ENCODE measurements at places on chromosomes 3 and 15.

- no peak for DNase-seq
Measured at GRCh38 chr3:155664925-155665695, 79.8 kb downstream of the PLCH1 start.

- no peak for DNase-seq
Measured at GRCh38 chr15:67109141-67110034, 44.0 kb downstream of the SMAD3 start.

- no peak for DNase-seq
Measured at GRCh38 chr3:11558918-11559815, 84.5 kb downstream of the VGLL4 start.

DNA sequence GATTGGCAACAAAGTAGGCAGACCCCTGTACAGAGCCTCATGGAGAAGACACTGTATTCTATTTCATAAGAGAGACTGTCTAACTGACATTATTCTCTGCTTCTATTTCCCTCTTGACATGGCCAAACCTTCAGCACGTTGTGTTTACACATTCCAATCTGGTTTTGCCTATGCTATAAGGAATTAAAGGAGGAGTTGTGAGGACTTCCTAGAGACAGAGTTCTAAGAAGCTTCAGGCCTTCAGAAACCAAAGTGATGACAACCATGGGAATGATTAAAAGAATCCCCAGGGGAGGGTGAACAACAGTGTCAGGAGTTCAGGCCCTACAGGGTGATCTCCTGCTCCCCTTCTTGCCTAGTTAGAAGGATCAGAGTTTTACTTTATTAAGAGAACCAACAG, 44.9 kb upstream of the CAPN7 start:
- no peak for DNase-seq

- DNase-seq: no peak
Measured at GRCh38 chr15:39139431-39140059, 441.3 kb upstream of the THBS1 start.

DNA sequence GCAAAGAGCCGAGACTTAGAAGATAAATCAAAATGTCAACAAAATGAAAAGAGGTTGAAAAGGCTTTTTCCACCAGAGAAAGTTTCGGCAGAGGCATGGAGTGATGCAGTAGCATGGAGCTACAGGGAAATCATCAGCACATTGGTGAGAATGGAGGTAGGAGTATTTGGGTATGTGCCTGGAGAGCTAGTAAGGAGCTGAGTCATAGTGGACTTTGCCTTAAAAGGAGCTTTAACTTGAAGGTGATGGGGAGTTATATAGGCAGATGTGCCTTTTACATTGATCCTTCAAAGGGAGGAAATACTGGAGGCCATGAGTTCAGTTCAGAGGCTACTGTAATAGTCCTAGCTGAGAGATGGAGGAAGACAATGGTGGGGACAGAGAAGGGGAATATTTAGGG, 44.3 kb downstream of the IL5RA start:
- DNase-seq: no peak

GRCh38 chr15:54298396-54298795, 320.2 kb downstream of the UNC13C start:
- no peak for DNase-seq

GRCh38 chr3:72041511-72041910, 256.6 kb upstream of the PROK2 start:
- DNase-seq: no peak

GRCh38 chr3:16665282-16665741, 60.1 kb upstream of the DAZL start:
- no peak for DNase-seq

- no peak for DNase-seq
Measured at GRCh38 chr15:68525815-68526214, 53.0 kb upstream of the CORO2B start.

- DNase-seq: no peak
Measured at GRCh38 chr15:47908950-47909670, 191.8 kb downstream of the SEMA6D start.

- DNase-seq: no peak
Measured at GRCh38 chr3:115836944-115837343, 213.6 kb downstream of the GAP43 start.

GRCh38 chr3:13427662-13428603, 7.8 kb upstream of the NUP210 start:
- no peak for DNase-seq

GRCh38 chr3:7205962-7206361, 345.0 kb downstream of the GRM7 start:
- no peak for DNase-seq

DNA sequence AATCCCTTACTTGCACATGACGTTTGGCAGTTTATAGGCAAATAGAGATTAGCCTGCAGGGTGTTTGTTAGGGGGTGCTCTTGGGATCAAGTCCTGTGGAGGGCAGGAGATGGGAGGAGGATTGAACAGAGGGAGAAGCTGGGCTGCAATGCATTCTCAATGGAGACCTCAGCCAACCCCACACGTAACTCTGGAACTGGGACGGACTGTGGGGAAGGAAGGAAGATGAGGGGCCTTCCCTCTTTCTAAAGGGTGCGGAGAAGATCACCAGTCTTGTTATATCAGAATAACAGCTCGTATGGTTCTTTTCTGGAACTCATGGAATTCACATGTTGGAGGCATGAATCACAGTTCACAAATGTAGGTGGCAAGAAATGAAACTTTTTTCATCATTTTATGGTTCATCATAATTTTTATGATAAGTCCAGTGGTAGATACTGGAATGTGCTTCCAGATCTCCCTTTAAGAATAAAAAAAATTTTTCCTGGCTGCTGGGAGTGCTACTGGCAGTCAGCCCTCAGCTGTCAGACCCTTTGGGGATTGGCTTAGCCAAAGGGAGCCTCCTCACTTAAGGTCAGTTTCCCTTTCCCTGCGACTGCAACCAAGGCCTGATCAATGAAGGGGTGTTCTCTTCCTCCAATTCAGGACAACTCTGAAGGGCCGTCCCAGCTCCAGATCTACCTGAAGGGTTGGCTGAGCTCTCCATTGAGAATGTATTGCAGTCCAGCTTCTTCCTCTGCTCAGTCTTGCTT, 20.5 kb upstream of the LYZL4 start:
- DNase-seq: no peak

- no peak for DNase-seq
Measured at GRCh38 chr15:83158393-83158792, 49.2 kb downstream of the HDGFL3 start.

DNA sequence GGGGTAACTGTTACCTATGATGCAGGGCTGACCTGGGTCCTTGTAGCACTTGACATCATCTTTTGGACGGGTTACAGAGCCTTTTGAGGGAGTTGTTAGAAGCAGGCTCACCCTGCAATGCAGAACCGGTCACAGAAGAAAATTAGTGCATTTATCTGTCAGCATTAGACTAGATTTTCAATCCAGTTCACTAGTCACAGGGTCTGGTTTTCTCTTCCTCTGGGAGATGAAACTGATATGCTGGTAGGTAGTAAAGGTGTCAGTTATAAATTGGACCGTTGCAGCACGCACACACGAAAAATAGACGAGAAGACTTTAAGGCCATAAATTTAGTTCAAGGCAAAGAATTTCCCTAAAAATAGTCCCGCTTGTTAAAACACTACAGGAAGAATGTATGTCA, 532.3 kb upstream of the ATP11B start:
- no peak for DNase-seq

- no peak for DNase-seq
Measured at GRCh38 chr15:64029110-64029509, 17.2 kb downstream of the DAPK2 start.

DNA sequence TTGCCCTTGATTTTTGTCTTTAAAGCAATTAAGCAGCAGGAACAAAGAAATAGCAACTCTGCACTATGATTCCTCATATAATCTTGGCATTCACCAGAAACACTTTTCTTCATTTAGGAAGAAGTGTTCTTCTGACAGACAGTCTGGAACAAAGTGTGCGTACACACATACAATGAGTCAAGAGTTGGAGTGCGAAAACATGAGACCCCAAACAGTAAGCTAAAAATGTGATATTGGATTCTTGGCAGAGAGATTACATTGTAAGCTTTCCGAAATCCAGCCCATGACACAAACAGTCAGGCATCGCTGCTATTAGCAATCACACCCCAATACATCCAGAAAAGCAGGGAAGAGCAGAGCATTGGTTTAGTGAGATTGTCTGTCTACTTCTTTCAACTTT, 306.7 kb upstream of the TBC1D5 start:
- no peak for DNase-seq

DNA sequence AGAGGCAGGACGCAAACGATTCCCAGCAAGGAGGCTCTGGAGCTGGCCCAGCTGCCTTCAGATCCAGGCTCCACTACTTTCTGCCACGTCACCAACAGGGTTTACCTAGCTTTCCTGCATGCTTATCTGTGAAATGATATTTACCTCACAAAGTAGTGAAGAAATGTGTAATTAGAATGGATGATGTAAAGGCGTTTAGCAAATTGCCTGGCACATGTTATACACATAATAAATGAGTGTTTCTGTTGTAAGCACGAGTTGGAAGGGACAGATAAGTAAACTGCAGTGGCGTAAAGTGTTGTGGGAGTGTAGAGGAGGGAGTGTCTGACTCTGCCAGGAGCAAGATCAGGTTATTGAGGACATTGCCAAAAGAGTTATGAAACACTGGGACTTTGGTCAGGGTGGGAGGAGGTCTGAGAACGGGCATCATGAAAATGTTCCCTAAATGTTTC, 3.5 kb upstream of the CHAC1 start:
- DNase-seq: no peak

DNA sequence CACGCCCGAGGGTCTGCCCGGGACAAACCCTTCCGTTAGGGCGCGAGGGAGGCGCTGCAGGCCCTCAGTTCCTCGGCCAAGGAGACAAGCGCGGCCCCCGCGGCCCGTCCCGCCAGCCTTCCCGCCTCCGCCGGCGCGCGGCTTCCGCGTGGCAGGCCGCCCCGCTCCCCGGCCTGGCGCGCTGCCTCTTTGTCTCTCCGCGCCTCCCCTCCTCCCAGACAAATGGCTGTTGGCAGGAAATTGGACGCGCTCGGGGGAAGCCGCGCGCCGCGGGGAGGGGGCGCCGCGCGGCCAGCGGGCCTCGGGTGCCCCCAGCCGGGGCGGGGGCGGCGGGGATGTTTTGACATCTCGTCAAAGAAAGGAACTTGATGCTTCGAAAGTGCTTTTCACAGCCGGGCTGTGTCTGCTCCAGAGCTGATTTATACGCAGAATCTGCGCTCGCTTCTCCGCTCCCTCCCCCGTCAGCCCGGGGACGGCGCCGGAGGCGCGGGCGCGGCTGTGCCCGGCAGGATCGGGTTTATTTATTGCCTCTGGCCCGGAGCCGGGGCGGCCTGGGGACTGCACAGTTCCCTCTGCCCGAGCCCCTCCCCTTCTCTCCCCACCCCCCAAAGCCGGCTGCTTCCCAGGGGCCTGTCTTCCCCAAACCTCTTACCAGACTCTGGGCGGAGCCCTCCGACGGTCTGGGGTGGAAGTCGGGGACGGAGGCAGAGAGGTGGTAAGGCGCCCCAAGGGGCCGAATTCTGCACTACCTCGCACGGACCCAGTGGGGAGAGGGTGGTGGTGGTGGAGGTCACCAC, 20.7 kb downstream of the SHF start:
- peak; percentile 74 for DNase-seq

GRCh38 chr3:173970281-173970680, 572.7 kb downstream of the NLGN1 start:
- no peak for DNase-seq

GRCh38 chr3:36647423-36647853, 116.9 kb downstream of the DCLK3 start:
- DNase-seq: no peak

GRCh38 chr3:52715714-52716305, 9.9 kb downstream of the SPCS1 start:
- no peak for DNase-seq

- DNase-seq: no peak
Measured at GRCh38 chr15:58182460-58183163, 44.4 kb downstream of the AQP9 start.

DNA sequence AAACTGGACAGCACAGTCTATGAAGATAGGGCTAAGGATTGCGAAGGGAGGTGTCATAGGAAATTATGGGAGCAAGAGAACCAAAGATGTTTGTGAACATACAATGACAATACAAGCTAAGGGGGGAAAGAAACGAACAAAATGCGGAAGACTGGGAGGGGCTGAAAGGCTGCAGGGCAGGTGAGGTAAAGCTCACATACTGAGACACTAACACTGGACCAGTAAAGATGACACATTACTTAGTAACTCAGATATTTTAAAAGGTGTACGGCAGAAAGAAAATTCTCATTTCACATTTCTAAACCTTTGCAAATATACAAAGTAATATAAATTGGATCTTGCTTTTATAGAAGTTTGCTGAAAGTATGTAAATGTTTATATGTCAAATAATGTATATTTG, 10.1 kb downstream of the CLDND1 start:
- no peak for DNase-seq

- DNase-seq: no peak
Measured at GRCh38 chr15:50176869-50177268, 5.1 kb upstream of the SLC27A2 start.

GRCh38 chr3:18405141-18405540, 20.0 kb downstream of the SATB1 start:
- DNase-seq: no peak

GRCh38 chr15:88467935-88468528, 524 bp downstream of the MRPS11 start:
- DNase-seq: no peak

Measured in stimulated activated CD4-positive, alpha-beta T cell treated with anti-CD3 and anti-CD28 coated beads, Interleukin-4, amount 100 ng/mL, for 4 hours (primary cell).